ENCODE measurements at places on chromosomes 4 and X.

DNA sequence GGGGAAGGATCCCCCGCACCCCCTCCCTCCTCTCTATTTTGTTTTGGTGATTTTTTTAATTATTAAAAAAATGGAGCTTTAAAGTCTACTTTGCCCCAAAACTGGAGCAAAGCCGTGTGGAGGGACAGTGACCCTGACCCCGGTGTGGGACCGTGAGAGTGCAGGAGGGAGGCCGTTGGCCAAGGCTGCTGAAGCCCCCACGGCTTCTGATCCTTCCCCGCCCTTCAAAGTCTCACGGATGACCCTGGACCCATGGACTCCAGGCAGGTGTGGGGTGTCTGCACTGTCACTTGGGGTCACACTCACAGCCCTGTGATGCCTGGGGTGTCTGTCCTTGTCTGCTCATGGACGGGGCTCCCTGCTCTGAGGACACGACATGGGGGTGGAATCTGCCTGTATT, 133.3 kb downstream of the CPZ start:
- no peak for DNase-seq

- DNase-seq: no peak
These were observed 70.0 kb downstream of the EVC start for GRCh38 chr4:5780831-5781480.

GRCh38 chr4:13860126-13860525, 232.6 kb upstream of the BOD1L1 start:
- DNase-seq: no peak

GRCh38 chr4:171348090-171348489, 465.1 kb upstream of the GALNTL6 start:
- DNase-seq: no peak

DNA sequence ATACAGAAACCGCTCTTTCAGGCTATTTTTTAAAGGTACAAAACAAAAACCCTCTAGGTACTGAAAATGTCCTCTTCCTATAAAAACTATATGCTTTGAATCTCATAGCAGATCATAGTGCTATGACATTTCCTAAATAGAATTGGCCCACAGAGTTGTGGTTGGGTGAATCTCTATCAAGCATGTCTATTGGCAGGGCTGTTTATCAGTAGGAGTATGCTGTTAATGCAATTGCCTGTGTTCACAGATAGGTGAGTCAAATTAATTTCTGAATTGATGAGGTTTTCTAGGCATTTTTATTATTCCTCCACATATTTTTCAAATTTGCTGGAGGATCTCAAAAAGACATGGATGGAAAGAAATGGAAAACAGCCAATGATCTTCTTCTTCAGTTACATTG, 73.9 kb downstream of the QRFPR start:
- DNase-seq: no peak

GRCh38 chrX:110415440-110416170, 57.0 kb downstream of the RTL9 start:
- no peak for DNase-seq

- DNase-seq: no peak
These were observed 94.6 kb downstream of the UBE2K start for GRCh38 chr4:39792529-39792928.
